Suppressor macrophage treated with lipopolysaccharide for 1 hour (primary cell): ENCODE measurements at places on chromosomes 7 and 10.

DNA sequence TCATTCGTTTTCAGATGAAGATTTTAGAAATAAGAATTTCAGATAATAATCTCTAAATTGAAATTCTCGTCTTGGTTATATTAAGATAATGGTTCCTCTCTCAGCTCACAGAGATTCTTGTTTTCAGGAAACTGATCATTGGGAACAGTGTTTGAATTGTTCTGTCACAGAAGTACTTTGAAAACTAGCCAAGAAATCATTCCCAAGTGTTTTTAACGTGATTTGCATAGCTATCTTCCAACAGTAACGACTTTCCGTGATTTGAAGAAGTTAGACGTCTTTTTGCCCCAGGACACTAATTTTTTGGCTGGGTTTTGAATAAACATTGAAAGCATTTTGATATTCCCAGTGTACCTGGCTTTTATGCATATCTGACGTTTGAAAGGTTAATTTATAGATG is 116.0 kb downstream of the CDCA7L start:
- DNase-seq = no peak

DNA sequence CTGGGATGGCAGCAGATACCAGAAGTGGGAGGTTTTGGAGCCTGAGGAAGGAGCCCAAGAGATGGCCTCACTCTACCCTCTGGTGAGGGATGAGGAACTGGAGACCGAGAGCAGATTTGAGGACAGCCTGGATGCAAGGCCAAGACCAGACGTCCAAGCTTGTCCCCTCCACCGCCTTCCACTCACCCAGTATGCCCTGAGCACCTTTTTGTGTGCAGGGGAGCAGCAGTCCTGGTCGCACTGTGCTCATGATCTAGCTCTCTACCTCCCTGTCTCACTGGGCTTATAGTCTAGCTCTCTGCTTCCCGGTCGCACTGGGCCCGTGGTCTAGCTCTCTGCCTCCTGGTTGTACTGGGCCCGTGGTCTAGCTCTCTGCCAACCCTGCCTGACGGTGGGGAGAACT is 33.6 kb upstream of the CHST15 start:
- DNase-seq = no peak

DNA sequence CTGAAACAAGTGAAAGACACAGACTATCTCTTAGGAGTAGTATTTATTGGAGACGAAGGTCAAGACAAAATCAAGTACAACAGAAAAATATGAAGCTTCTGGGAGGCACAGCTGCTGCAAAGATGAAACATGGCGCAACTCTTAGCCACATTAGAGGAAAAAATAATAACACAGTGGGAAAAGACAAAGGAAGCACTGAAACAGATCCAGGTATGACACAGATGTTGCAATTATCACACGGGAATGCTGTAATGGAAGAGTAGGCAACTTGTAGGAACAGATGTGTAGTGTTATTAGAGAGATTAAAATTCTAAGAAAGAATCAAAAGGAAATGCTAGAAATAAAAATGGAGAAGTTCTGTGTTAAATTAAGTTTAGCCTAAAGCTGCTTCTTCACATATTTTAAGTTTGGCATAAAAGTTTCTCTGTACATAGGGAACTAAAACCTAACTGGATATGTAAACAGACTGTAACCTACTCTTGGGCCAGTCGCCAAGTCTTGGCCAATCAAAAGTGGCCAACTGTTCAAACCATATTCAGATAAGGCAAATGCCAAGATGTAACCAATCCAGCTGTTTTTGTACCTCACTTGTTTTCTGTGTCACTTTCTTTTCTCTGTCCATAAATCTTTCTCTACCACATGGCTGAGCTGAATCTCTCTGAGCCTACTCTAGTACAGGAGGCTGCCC is 1132.0 kb upstream of the LRRTM3 start:
- no peak for DNase-seq

GRCh38 chr10:46247808-46248569 is 38.8 kb upstream of the ANTXRL start:
- no peak for DNase-seq

- no peak for DNase-seq
Measured at GRCh38 chr7:70360557-70360956, 762.3 kb downstream of the AUTS2 start.

DNA sequence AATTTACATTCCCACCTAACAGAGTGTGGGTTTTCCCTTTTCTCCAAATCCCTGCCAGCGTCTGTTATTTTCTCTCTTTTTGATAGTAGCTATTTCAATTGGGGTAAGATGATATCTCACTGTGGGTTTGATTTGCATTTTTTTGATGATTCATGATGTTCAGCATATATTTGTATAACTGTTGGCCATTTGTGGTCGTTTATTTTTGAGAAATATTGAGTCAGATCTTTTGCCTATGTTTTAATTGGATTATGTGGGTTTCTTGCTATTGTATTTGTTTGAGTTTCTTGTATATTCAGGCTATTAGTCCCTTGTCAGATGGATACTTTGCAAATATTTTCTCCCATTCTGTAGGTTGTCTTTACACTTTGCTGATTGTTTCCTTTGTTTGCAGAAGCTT is 193.8 kb downstream of the ABCA13 start:
- no peak for DNase-seq

- peak; percentile 19 for DNase-seq
Measured at GRCh38 chr10:47256751-47257336, 43.2 kb upstream of the GDF10 start.
